Hepatocyte (in vitro differentiated cells): ENCODE measurements at places on chromosomes 2 and 18. TPM values are rescaled to one million over a fixed set of nuclear protein-coding genes. Genes with fewer than 3 reads are reported as not detected.

DARS1 gene
- polyA plus RNA-seq = 52.5 and 67.0 TPM in 2 replicates

RNF152 gene
- 2.0 and 4.2 TPM in 2 replicates for polyA plus RNA-seq

ANKRD62 gene
- not detected in 2 replicates for polyA plus RNA-seq

CD207 gene
- polyA plus RNA-seq = 0.29 TPM in 1 of 2 replicates, not detected in the other

HOXD1 gene
- not detected in 2 replicates for polyA plus RNA-seq

PAPOLG gene
- polyA plus RNA-seq = 3.4 and 6.6 TPM in 2 replicates

ASTL gene
- polyA plus RNA-seq = not detected in 2 replicates

KCNK3 gene
- polyA plus RNA-seq = 8.2 and 9.0 TPM in 2 replicates
